ENCODE measurements at places on chromosomes 16 and 17.

DNA sequence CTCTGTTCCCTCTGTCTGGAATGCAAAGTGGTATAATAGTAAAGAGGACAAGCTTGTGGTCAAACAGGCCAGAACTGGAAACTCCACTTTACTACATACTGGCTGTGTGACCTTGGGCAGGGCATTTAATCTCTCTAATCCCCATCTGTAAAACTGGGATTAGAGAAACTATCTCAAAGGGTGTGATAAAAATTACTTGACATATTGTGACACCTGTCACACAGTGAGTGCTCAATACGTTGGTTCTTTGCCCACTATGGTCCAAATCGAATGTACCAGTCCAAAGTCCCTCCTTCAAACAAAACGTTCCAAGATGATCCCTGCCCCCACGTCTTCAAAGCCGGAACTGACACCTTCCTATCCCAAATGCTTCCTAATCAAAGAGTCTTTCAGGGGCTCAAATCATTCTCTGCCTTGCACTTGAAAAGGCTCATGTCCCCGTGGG, 734 bp downstream of the PGAP3 start:
- DNase-seq = no peak

GRCh38 chr17:17860766-17861107, 24.0 kb upstream of the SREBF1 start:
- DNase-seq = no peak

GRCh38 chr16:75053791-75054555, 55.1 kb downstream of the ZNRF1 start:
- DNase-seq = no peak

DNA sequence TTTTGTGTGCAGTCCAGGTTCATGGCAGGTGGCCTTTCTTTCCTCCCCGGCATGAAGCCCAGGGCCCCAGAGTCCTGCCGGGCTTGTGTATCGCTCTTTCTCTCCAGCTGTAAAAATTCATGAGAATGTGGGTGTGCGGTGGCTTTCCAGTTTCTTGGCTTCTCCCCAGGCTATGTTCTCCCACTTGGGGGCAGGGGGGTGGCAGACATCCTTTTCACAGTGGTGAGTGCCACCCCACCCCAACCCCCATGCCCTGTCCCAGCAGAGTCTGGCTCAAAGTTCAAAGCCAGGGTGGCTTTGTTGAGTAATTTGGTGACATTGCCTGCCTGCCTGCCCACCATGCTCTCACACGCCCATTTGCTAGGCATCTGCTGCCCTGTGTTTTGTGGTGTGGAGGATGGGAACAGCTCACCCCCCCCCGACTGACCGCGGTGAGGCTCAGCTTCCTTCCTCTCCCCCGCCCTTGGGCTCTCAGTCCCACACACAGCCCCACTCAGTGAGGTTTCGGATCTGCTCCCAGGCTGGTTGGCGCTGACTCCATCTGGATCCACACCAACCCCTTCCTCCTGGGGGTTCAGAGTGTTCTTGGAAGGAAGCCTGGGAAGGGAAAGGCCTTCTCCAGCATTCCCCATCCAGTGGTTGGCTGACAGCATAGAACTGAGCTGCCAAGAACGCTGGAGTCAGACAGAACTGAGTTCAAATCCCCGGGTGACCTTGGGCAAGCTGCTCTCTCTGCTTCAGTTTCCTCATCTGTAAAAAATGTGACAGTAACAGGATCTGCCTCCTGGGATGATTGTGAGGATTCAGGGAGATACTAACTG, 36.0 kb downstream of the CHD9 start:
- DNase-seq = peak; percentile 99

DNA sequence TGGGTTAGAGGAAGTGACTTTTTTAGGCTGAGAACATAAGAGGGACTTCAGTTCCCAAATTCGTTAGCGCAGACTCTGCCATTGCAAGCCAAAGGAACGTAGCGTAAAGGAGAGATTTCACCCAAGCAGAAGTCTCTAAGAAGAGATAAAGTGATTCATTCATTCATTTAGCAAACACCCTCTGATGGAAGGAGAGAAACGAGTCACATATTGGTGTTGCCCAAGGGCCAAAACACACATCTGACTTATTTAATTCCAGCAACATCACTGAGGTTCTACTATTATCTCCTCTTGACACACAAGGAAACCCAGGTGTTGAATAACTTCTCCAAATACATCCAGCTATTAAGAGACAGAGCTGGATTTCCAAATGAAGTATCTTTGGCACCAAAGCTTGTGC, 85.7 kb upstream of the CACNG3 start:
- DNase-seq = no peak

DNA sequence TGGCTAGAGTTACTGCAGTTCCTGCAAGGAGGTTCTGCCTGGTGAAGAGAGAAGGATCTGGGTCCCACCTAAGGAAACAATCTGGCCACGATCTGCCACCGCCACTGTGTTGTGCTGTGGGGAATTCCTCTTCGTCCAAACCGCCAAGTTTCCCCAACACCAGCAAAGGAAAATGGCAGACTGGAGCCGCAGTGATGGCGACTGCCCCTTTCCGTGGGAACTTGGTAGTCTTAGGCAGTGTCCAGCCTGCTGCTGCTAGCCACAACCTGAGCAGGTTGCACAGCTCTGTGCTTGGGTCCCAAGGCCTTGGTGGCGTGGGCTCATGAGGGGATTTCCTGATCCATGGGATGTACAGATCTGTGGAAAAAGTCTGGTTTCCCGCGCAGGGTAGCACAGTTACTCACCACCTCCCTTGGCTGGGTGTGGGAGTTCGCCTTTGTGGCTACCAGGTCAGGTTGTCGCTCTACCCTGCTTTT, 28.6 kb downstream of the NFATC3 start:
- no peak for DNase-seq

DNA sequence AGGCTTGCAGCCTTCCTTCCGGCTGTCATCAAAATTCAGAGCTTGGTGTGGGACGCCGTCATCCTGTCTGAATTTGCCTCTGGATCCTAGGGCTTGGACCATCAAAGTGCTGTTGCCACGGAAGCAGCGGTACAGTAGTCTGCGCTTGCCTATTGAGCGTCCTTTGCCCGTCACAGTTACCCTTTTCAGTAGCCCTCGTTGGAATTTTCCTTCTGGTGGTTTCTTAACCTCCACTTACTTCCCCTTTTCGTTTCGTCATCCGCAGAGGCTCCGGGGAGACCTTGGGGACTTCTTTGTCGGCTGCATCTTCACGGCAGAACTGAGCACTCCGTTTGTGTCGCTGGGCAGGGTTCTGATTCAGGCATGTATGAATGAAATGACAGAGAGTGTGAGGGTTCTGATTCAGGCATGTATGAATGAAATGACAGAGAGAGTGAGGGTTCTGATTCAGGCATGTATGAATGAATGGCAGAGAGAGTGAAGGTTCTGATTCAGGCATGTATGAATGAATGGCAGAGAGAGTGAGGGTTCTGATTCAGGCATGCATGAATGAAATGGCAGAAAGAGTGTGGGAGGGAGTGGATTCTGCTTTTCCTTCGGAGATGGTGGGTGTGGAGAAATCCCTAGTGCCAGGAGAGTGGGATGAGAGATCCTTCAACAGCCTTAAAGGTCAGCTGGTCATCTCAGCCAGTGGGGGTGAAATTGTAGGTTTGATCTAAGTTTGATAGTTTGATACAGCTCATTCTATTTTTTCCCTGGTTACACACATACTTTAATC, 8.0 kb downstream of the TLCD3A start:
- DNase-seq = no peak

- no peak for DNase-seq
Measured at GRCh38 chr17:68613739-68614298, 12.7 kb upstream of the FAM20A start.

GRCh38 chr17:40565769-40566409, 617 bp upstream of the CCR7 start:
- DNase-seq = no peak

- no peak for DNase-seq
Measured at GRCh38 chr17:28748852-28749515, 5.2 kb downstream of the TRAF4 start.

- DNase-seq = no peak
Measured at GRCh38 chr16:7597677-7598076, 265.0 kb downstream of the RBFOX1 start.

GRCh38 chr17:65656390-65657250, 95.2 kb upstream of the AXIN2 start:
- no peak for DNase-seq

GRCh38 chr17:80596760-80597608, 52.3 kb downstream of the RPTOR start:
- no peak for DNase-seq

- DNase-seq = no peak
Measured at GRCh38 chr16:81319221-81319912, 4.6 kb downstream of the GAN start.

DNA sequence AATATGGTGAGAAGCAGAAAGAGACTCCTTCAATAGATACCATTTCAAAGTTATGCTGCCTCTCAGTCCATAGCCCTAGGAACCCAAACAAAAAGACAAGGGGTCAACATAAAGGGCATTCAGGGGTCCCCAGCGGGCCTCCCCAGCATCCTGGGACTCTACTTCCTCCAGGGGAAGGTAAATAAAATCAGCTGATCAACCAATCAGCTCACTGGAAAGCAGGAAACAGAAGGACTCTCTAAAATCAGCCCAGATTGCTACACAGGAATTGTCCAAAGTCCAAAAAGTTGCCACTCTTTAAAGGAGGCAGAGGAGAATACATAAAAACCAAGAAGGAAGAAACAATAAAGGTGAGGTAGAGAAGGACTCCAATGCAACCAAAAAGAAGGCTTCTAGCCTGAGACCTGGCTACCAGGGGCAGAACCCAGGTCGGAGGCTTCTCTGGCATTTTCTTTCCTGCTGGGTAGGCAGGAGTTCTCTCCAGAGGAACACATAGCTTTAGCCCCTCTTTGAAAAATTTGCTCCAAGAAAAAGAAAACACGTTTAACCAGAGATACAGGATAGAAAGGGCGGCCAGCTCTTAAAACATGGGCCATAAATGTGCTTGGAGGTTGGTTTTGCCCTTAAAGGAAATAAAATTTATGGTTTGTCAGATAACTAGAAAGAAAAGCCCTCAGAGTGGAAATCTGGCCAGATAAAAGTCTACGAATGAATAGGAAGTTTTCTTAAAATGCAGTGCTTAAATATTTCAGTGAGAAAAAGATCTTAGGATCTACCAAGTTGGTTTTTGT, 404.6 kb downstream of the SOX9 start:
- DNase-seq = no peak

DNA sequence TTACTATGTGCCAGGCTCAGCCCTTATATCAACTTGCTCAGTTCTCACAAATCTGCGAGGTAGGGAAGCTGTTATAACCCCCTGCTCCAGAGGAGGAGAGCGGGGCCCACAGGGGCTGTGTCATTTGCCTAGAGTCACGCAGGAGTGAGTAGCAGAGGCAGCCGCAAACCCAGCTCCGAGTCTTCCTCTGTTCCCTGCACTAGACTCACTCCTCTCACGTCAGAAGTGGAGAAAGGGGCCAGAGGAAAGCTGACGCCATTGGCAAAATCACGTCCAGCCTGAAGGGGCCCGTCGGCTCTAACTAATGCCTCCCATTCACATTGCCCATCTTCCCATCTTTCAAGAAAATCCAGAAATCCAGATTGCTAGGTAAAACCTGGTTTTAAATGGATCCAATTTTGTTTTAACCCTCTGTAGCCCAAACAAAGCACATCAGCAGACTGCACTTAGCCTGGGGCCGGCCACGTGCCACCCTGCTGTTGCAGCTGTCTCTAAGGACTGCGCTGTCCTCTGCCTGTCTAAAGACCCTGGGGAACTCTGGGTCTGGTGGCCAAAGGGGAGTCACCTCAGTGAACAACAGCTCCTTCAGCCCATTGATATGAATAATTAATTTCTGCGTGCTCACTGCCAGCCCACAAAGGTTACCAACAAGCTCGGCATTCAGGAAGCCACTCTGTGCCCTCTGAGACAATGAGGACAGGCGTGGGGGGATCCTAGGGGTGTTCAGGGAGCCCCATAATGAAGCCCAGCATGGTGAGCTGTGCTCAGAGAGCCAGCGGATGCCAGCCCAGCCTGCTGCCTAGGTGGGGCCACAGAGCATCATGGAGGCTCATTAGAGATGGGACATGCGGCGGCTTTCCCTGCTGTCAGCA, 36.7 kb upstream of the ABR start:
- no peak for DNase-seq

GRCh38 chr16:84040226-84040822, 2.3 kb downstream of the SLC38A8 start:
- DNase-seq = no peak

DNA sequence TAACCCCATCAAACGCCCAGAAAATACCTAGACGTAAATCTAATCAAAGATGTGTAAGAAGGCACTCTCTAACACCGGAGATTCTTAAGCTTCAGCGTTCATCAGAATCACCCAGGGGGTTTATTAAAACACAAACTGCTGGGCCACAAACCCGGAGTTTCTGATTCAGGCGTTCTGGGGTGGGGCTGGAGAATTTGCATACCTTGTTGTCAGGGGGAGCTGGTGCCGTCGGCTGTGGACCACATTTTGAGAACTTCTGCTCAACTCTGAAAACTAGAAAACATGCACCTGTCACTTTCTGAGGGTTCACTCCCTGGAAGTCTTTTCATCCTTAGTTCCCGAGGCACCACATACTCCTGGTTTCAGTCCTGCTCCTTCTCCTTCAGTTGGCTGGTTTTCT, 48.6 kb upstream of the WSCD1 start:
- DNase-seq = no peak

DNA sequence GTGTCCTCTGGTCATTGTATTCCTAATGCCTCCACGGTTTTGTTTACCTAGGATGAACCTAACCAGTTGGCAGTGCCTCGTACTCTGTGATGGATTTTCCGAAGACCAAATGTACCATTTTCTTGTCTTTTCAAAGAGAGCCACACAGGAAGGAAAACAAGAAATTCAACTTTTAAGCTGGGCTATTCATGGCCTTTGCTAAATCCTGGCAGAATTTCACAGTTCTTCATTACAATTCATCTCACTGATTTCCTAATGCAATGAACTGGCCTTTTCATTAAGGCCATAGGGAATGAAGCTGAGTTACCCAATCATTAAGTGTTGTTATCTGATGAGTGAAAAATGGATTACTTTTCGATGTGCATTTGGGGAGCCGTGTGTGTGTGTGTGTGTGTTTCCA, 7.9 kb upstream of the KCNJ16 start:
- DNase-seq = no peak

DNA sequence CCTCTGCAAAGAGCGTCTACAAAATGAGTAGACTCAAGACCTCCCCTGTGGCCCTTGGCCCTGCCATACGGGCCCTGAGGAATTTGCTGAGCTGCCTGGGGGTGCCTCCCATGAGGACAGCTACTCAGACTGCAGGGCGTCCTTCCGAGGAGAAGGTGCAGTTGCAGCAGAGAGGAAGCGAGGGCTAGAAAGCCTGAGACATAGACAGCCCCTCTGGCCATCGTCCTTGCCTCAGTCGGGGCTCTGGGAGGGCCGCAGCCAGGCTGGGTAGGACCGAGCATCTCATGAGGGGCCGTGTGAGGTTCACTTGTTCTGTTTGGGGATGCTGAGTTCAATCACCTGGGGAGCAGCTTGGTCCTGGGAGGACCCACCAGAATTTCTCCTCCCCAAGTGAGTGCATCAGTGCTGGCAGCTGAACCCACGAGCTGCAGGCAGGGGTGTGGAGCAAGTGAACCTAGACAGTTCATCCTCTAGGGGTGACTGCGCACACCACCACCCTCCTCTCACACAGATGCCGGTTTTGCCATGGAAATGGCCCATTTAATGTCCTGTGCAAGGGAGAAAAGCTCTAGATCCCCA, 20.3 kb downstream of the RAB11FIP4 start:
- DNase-seq = no peak

GRCh38 chr17:27477050-27477888, 21.0 kb downstream of the KSR1 start:
- DNase-seq = no peak

Data from HFF-Myc (cell line).